NCI-H187 treated with DMSO at 0.1 percent for 48 hours (cell line): ENCODE measurements at places on chromosomes 3 and 15.
A peak's percentile ranks its signal among the peaks of the same experiment; 100 is the strongest.

GRCh38 chr15:57436961-57437360, 60.7 kb downstream of the CGNL1 start:
- no peak for DNase-seq

- peak; percentile 31 for DNase-seq
Measured at GRCh38 chr3:123347691-123348264, 101.1 kb downstream of the ADCY5 start.

DNA sequence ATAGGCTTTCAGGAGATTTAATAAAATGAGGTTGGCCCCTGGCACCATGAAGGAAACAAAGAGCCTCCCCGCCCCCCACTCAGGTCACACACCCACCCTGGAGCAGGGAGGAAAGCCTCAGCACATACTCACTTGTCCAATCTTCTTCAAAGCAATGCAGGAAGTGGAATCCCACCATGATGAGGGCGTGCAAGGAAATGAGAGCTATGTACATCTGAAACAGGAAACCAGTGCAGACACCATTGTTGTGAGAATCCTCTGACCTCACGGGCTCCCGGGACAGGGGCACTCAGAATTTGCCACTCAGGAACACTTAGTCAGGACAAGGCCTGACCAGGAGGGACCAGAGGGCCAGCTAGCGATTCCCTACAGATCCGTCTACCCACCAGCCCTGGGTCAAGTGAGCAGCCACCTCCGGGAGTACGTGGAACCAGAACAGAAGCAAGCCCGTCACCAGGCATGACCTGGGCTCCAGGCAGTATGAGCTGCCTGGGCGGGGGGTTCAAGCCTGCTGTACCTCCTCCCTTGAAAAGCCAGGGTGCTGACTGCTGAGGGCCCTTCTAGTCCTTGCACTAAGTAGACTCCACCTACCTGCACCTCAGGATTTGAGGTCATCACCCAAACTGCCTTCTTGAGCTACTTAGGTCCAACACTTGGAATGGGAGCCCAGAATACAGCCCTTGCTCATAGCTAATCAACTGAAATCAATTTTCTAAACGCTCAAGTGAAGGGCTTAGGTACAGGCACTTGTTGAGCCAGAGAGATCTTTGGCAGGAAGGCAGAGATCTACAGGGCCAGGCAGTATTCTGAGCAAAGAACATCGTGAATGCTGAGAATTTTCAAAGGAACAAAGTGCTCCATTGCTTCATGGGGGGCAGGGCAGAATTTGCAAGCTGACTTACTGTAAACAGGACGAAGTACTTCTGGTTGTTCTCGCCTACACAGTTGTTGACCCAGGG, 42.7 kb downstream of the ZDHHC3 start:
- DNase-seq: no peak

DNA sequence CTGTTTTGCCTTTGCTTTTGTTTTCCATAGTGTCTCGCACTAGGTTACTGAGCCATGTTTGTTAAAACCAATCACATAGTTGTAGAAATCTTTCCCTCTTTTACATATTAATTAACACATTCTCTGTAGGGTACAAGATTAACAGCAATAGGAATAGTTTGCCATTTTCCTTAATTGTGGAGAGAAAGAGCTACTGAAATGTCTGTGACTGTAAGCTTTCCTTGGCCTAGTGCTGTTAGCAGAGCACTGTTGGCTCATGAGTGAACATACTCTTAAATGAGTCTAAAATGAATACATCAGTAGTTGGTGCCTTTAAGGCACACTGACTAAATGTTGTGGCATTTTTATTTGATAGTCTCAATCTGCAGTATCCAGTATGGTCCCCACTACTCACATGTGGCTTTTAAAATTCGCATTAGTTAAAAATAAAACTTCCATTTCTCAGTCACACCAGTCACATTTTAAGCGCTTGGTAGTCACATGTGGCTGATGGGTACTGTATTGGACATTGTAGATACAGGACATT, 28.2 kb downstream of the CHD2 start:
- DNase-seq: no peak

GRCh38 chr3:73561494-73561893, 63.2 kb downstream of the PDZRN3 start:
- no peak for DNase-seq

- no peak for DNase-seq
Measured at GRCh38 chr15:82870727-82871320, 61.4 kb downstream of the WHAMM start.

DNA sequence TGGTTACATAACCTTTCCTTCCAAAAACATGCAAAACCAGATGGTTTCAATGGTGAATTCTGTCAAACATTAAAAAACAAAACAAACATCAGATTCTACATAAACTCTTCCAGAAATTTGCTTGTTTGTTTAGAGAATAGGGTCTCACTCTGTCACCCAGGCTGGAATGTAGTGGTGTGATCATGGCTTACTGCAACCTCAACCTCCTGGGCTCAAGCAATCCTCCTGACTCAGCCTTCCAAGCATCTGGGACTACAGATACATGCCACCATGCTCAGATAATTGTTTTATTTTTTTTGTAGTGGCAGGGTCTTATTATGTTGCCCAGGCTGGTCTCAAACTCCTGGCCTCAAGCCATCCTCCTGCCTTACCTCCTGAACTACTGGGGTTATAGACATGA, 36.1 kb downstream of the FBXL2 start:
- DNase-seq: no peak

- no peak for DNase-seq
Measured at GRCh38 chr3:16769525-16769924, 115.2 kb upstream of the PLCL2 start.

- DNase-seq: no peak
Measured at GRCh38 chr3:138799822-138800221, 34.9 kb downstream of the PIK3CB start.

DNA sequence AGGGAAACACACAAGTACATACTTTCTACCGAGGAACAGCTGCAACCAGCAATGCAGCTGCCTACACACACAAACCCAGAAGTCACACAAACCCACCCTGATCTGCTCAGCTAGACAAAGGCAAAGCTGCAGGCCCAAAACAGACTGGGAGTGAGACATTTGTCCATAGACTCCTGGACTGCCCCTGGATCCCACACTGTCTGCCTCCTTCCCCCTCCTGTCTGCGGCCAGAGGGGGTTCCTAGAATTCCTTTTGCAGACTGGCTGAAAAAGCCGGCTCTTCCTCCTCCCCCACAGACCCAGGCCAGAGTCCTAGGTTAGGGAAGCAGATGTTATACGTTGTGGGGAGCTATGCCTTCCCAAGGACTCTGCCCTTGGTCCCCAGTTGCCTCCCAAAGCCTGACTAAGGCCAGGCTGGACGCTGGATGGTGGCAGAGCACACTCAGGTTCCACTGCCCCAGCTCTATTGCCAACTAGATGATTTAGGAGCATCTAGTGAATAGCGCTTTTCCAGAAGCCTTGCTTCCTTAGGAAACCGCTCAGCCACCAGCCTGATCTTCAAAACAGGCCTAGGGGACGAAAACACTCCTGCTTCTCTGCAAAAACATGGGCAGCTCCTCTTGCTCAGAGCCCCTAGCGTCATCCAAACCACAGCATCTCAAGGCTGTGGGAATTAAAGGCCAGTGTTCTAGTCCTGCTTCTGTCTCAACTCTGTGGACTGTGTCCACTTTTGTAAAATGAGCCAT, 37.4 kb upstream of the CILP start:
- DNase-seq: no peak

DNA sequence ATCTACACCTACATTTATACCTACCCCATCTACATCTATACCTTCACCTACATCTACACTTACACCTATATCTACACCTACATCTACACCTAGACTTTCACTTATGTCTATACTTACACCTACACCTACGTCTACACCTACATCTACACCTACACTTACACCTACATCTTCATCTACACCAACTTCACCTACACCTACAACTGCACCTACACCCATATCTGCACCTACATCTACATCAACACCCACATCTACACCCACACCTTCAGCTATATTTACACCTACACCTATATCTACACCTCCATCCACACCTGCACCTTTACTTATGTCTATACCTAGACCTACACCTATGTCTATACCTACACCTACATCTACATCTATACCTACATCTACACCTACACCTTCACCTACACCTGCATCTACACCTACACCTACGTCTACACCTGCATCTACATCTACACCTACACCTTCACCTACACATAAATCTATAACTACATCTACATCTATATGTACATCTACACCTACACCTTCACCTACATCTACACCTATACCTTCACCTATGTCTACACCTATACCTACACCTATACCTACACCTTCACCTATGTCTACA, 30.9 kb upstream of the PRR23E start:
- DNase-seq: no peak

GRCh38 chr15:88454867-88455810, 12.0 kb downstream of the MRPL46 start:
- DNase-seq: peak; percentile 16

DNA sequence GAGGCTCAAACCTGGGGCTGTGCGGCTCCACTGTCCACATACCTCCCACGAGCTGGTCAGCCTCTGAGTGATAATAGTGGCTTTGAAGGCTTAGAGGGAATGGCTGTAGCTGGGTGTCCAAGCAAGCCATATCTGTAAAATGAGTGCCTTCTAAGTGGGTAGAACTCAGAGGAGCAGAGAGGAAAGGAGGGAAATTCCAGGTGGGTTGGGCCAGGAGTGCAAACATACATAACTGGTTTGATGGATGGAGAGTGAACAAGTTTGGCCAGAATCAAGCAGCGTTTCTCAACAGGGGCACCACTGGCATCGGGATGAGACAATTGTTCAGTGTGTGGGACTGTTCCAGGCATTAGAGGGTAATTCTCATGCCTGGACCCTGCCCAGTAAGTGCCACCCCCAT, 91.1 kb downstream of the ASB7 start:
- DNase-seq: no peak

GRCh38 chr3:73624017-73624820, 522 bp downstream of the PDZRN3 start:
- DNase-seq: no peak

- no peak for DNase-seq
Measured at GRCh38 chr3:13347390-13347950, 72.7 kb downstream of the NUP210 start.

DNA sequence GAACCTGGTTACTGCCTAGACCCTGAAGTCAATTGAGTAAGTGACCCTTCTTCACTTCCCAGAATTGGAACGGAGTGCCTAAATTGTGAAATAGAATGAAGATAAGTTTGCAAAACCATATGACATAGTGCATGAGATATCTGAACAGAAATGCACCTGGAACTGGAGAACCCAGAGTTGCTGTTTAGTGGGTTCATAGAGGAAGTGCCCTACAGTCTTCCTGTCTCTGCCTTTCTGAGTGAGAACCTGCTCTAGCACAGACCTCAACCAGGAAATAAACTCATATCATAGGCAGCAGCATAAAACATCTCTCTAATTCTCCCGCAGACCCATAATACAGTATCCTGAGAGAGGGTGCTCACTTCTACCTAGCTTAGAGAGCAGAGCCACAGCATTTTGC, 82.9 kb downstream of the EOMES start:
- no peak for DNase-seq

GRCh38 chr15:69903470-69904469, 193.9 kb downstream of the TLE3 start:
- no peak for DNase-seq

- DNase-seq: no peak
Measured at GRCh38 chr15:93071469-93071936, 17.5 kb downstream of the RGMA start.

DNA sequence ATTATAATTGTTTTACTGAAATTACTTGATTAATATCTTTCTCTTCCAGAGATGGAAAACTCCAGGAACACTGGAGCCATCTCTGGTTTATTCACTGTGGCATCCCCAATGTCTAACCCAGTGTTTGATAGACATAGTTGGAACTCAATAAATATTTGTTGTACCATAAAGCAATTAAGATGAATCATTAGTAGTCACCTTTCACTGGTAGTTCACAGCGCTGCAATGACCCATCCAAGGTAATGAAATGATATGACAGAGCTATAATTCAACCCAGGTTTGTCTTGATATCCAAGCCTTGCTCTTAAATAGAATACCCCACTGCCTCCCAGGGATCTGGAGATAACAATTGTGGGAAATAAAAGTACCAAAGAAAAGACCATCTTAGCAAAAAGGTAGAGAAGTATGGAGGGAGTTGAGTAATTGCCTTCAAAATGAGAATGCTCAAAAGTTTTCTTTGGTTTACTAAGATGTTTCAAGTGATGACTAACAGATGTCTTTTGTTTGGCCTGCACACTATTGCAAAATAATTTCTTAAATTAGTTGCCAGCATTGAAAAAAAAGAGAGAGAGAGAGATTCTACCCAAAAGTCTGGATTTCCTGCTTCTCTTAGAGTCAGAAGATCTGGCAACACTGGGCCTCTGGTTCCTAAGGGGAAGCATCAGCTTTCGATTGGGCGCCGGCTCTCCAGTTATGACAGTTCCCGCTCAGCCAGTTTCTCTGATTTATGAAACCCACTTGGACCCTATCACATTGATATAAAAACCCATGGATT, 348.5 kb downstream of the ERC2 start:
- no peak for DNase-seq

DNA sequence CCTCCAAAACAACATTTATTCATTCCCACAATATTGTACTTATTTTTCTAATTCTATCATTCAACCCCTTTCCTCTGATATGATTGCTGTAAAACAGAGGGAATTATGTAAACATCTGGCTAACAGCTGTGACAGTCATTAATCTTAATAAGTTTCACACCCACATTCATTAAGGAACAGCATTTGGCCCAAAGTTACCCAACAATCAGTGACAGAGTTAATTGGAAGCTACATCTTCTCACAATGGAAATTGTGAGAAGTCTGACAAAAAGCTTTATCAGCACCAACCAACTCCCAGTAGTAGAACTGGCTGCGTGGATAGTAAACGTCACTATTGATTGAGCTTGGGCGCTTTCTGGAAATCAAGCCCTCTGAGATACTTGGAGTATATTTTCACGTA, 165.8 kb upstream of the SLC24A5 start:
- no peak for DNase-seq

GRCh38 chr3:123819949-123820348, 64.2 kb downstream of the MYLK start:
- no peak for DNase-seq

- no peak for DNase-seq
Measured at GRCh38 chr3:37531066-37531720, 330.5 kb upstream of the CTDSPL start.

GRCh38 chr3:151226825-151227224, 23.8 kb upstream of the GPR171 start:
- no peak for DNase-seq

- DNase-seq: no peak
Measured at GRCh38 chr3:64541803-64542202, 146.0 kb downstream of the ADAMTS9 start.
